ENCODE measurements at places on chromosomes 12 and 14.

- no peak for DNase-seq
Observed at GRCh38 chr14:90767899-90768298, 48.3 kb downstream of the TTC7B start.

DNA sequence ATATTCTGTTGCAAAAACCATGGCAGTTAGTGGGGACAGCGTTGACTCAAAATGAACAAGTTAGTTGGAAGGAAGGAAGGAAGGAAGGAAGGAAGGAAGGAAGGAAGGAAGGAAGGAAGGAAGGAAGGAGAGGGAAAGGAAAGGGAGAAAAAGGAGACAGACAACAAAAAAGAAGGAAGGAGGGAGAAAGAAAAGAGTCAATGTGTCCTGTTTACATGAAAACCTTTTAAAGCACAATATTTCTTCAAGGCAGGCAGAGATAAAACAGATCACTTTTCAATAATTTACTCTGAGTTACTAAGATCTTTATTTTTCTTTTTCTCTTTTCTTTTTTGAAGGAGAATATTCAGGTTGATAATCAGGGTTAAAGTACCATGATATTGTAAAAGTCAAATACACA, 99.4 kb downstream of the CCER1 start:
- no peak for DNase-seq

- DNase-seq: peak; percentile 82
Observed at GRCh38 chr12:15830538-15830937, 41.4 kb upstream of the EPS8 start.

- no peak for DNase-seq
Observed at GRCh38 chr14:93954900-93955849, 21.2 kb downstream of the ASB2 start.

GRCh38 chr12:47797441-47797840, 22.3 kb downstream of the HDAC7 start:
- no peak for DNase-seq

DNA sequence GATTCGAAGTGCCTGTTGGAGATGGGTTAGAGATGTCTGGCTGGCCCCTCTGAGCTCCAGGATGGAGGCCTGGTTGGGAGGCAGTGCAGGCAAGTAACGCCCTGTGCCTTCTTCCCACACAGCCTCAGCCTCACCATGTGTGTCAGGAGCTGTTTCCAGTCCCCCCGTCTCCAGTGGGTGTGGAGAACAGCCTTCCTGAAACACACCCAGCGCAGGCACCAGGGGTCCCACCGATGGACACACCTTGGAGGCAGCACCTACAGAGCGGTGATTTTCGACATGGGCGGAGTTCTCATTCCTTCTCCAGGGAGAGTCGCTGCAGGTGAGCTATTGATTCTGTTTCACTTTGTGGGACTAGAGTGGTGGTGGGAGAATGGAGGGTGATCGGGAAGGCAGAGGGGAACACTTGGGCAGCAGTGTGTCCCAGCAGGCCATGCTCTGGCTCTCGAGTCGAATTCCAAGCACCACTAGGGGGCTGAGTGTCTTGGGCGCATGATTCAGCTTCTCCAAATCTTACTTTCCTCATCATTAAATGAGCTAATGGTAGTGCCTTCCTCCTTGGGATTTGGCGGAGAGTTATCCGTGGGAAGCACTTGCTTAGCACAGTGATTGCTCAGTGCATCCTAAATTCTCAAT, 6.8 kb downstream of the ACAD10 start:
- peak; percentile 15 for DNase-seq

DNA sequence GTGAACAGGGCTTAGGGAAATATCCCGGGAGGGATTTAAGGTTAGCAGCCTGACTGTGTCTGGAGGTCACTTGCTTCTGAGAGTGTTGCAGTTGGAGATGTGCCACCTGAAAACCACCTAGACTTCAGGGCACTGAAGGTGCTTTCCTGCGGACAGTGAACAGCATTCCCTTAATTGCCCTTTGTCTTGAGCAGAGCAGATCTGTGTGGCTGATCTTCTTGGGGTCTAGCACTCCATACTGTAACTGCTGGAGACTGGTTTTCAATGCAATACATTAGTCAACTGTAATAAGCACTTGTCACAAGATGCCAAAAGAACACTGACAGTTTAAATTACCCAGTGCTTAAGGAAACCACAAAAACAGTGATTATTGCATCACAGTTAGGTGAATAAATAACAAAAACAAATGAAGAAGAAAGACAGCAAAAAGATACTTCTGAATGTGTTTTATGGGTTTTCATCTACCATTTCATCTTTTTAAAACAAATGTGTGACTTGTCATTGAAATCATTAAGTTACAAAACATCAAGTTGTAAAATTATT, 111.8 kb downstream of the PRIMA1 start:
- DNase-seq: no peak

DNA sequence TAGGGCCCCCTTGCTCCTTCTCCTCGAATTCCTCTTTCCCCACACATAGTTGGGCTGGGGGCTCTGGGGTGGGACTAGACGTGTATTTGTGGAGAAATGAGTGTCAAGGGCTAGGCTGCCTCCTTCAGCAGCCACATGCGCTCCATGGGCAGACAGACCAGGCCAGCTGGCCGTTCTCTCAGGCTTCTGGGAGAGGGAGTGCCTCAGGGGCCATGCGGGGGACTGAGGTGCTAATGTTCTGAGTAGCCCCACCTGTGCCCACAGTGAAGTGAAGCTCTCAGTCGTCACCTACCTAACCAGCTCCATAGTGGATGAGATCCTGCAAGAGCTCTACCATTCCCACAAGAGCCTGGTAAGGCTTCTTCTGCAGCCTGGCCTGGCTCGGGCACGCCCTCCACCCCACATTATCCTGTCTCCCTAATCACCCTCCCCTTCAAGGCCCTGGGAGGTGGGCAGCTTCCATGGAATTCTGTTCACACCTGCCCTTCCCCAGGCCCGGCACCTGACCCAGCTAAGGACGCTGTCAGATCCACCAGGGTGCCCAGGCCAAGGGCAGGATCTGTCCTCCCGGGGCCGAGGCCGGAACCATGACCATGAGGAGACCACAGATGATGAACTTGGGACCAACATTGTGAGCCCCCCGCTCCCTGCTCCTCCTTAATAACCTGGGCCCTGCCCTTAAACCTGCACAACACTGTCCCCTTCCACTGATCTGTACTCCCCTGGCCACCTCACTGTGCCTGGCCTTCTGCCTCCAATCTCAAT, 9.0 kb upstream of the CPNE6 start:
- DNase-seq: no peak

- DNase-seq: no peak
Observed at GRCh38 chr12:117592588-117593305, 231.3 kb upstream of the NOS1 start.

DNA sequence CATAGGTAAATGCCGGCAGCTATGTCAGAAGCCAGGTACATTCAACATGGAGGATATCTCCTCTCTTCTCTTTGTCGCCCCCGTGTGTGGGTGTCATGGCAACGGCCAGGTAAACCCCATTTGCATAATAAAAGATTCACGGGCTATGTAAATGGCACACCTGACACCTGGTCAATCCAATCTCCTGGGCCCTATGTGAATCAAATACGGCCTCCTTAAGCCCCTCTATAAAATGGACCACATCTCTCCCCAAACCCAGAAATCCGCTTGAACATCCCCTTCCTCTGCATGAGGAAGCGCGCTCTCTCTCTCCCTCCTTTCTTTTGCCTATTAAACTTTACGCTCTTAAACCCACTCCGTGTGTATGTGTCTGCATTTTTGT, 363.7 kb downstream of the SOX5 start:
- DNase-seq: no peak

GRCh38 chr14:60878536-60878935, 102.3 kb downstream of the TRMT5 start:
- peak; percentile 33 for DNase-seq

DNA sequence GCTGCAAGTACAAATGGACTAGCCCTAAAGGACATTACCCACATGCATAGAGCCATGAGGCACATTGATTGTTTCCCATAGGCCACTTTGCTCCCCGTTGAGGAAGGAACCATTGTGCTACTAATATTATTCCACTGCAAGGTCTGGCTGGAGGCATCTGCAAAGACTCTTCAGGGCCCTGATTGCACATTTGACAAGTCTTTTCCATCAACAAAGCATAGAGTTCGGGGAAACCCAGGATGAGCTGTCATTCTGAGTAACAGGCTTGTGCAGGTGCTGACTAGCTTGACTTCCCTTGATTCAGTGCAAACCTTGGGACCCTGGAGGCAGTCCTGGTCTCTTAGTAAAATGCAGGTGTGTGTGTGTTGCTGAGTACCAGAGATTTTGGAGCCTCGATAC, 73.8 kb downstream of the SUSD6 start:
- DNase-seq: peak; percentile 84

- DNase-seq: no peak
Observed at GRCh38 chr14:67690011-67690410, 5.6 kb downstream of the RDH11 start.

DNA sequence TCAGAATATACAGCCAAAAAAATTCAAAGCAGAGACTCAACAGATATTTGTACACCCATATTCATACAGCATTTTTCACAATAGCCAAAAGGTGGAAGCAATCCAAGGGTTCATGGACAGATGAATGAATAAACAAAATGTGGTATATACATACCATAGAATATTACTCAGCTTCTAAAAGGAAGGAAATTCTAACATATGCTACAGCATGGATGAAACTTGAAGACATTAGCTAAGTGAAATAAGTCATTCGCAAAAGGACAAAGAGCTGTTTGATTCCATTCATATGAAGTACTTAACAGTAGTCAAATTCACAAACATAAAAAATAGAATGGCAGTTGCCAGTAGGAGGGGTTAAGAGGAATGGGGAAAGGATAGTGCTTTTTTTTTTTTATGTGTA, 91.8 kb upstream of the ARID2 start:
- DNase-seq: peak; percentile 93

GRCh38 chr12:67456431-67456901, 187.3 kb downstream of the CAND1 start:
- DNase-seq: peak; percentile 77

All from IMR-90 (cell line).